Stimulated activated CD8-positive, alpha-beta memory T cell treated with anti-CD3 and anti-CD28 coated beads, Interleukin-12 subunit alpha, Interleukin-12 subunit beta, amount 100 ng/mL, for 4 hours (primary cell): ENCODE measurements at places on chromosomes 4 and X.

GRCh38 chrX:82648062-82648461 lies 860.0 kb upstream of the POU3F4 start:
- DNase-seq = no peak

GRCh38 chrX:69255441-69256290 lies 90.4 kb upstream of the PJA1 start:
- no peak for DNase-seq

- no peak for DNase-seq
These were observed 582.3 kb downstream of the KCNIP4 start for GRCh38 chr4:21366312-21366711.

DNA sequence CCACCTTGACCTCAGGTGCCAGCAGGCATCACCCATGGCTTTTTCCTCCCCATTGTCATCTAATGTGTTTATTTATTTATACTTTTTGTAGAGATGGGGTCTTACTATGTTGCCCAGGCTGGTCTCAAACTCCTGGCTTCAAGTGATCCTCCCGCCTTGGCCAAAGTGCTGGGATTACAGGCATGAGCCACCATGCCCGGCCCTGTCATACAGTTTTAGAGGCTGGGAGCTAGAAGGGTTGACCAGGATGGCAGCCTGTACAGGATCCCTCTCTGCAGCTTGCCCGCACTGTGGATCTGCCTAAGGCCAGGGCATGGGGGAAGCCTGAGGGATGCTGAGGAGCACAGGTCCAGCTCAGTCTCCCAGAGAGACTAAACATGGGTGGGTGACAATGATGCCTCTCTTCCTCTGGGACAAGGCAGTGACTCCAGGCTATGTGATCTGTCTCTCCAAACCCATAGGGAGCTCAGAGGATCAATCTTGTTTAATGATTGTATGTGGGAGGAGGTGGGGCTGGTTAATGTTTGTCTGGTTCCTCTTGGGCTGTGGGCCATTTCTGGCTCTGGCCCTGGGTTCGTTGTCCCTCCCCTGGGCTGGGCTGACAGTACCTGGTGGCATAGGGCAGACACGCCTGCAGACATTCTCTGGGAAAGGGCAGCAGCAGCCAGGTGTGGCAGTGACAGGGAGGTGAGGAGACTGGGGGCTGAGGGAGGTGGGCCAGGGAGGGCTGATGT lies 8.3 kb upstream of the GJB1 start:
- DNase-seq = no peak

GRCh38 chr4:37623125-37623524 lies 63.1 kb downstream of the RELL1 start:
- no peak for DNase-seq

DNA sequence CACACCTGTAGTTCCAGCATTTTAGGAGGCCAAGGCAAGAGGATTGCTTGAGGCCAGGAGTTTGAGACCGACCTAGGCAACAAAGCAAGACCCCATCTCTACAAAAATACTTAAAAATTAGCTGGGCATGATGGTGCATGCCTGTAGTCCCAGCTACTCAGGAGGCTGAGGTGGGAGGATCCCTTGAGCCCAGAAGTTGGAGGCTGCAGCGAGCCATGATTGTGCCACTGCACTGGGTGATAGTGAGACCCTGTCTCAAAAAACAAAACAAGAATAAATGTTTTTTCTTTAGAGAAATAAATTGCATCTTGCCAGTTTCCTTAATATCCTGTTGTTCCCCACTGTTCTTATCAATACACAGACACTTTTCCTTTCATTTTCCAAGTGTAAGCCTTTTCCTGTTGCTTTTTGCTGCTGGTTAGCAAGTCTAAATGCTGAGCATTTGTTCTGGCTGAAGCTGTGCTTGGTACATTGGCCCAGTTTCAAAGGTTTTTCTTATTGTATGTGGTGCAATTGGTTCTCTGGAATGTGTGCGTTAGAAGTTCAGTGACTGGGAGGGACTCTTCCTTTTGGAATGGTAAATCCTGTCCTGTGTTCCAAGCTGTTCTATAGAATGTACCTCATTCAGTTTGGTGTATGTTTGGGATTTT lies 98.2 kb downstream of the AFF1 start:
- no peak for DNase-seq

DNA sequence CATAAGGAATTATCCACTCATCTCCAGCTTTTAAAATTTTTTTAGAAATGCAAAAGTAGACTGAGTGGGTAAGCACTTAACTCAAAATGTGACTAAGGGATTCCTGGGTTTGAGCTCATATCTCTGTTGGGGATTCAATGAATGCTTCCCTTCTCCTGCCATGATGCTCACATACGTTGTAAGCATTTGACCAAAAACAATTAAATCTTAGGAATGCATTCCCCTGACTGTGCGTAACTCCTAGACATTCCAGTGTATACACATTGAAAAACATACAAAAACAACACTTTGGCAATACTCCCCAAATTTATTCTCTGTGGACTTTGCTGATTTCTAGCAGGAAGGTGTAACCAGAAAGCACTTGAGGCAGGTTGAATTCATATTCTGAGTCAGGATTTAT lies 29.8 kb downstream of the SPANXA2 start:
- no peak for DNase-seq

DNA sequence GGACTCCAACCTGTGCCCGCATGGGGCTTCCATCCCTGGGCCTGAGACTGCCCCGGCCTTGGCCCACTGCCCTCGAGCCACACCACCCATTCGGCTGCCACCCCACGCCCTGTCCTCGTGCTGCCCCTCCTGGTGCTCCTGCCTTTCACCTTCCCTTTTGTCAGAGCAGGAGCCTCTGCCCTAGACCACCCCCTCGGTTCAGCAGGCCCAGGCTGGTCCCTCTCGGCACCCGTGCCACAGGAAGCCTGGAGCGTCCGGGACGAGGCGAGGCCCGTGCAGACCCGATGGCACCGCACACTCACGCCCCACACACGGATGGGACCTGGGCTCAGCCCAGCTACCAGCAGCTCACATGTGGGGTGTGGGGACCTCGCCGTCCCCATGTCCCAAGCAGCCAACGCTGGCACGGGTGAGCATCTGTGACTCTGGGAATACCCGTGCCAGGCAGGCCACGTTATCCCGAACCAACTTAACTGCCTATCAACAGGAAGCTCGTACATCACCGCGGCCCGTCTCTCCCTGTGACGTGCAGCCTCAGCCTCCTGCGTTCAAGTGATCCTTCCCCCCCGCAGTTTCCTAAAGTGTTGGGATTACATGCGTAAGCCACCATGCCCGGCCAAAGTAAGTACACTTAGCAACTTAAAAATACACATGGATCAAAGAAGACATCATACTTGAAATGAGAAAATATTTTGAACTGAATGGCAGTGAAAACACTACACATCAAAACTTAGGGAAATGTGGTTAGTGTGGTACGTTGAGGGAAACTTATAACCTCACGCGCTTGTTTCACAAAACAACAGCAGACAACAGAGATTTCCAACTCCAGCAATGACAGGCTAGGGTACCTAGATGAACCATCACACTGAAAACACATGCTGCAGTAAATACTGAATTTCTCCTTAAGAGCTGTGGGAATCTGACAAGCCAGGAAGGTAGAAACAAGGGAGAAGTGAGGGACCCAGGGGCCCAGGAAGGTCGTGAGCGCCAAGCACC lies 29.0 kb downstream of the LRPAP1 start:
- DNase-seq = no peak

DNA sequence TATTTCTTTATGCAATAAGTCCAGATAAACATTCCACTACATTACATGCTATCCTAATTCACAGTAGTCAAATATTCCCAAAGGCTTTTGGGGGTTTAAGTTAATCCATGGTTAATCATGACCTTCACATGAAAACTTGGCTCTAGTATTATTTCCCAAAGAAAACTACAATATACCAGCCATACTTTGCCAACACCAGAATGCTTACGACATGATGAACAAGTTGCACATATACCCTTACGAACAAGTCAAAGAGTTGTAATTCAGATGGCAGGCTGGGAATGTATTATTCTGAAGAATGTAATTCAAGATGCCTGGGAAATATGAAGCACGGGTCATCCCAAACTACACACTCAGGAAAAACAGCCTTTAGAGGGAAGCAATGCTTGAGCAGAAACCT lies 499.6 kb downstream of the PPARGC1A start:
- no peak for DNase-seq

DNA sequence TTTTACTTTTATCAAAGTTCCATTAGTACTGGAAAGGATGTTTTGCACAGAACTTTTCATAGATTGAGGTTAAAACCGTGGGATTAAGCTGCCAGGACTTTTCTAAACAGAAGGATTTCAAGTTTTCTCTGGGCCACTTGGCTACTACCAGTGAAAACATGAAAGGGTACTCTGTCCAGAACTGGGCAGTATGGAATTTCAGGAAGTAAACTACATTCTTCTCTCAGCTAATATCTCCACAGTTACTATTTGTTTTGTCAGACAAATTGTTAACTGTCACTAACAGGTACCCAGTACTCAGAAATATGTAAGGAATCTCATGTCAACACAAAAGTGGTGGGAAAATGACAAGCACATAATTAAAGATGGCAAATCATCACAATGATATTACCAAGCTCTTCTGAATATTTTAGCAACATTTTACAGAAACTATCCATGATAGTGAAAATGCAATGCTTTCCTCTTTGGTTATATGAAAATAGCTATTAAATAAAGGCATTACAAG lies 454.4 kb downstream of the C4orf33 start:
- no peak for DNase-seq

- DNase-seq = no peak
These were observed 127.9 kb upstream of the NHS start for GRCh38 chrX:17247144-17247543.

DNA sequence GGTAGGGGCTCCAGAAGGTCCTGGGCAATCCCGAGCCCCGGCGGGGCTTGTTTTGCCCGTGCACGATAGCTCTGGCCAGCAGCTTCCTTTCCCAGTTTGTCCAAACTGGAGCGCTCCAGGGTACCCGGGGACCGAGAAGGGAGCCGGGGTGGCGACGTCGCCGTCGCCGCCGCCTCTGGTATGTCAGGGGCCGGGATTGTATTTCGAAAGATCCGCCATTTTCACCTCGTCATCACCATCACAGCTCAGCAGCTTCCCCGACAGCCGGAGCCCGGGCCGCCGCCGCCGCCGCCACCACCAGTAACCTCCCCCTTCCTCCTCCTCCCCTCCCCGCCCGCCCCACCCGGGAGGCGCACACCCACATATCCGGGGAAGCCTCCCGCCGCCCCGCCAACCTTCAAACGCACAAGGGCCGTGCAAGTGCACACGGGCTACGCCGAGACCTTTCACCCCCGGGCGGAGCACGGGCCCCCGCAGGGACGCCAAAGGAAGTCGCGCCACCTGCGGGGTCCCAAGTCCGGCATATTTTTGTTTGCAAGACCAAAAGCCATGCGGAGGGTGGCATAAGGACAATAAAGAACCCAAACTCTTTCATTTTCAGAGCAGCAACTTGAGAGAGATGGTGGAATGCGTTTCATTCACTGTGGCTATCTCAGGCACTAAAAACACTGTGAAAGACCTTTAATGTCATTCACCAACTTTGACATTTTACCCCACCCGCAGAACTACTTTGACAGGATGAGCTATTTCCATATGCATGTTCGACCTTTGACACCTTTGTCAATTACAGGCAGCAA lies at the start of gene LIN54:
LIN54 (minus strand) TSS at position 302 of the 797 bp plus-strand sequence. CDS start 25,979 bp downstream, outside the sequence.
- DNase-seq = peak; percentile 72

DNA sequence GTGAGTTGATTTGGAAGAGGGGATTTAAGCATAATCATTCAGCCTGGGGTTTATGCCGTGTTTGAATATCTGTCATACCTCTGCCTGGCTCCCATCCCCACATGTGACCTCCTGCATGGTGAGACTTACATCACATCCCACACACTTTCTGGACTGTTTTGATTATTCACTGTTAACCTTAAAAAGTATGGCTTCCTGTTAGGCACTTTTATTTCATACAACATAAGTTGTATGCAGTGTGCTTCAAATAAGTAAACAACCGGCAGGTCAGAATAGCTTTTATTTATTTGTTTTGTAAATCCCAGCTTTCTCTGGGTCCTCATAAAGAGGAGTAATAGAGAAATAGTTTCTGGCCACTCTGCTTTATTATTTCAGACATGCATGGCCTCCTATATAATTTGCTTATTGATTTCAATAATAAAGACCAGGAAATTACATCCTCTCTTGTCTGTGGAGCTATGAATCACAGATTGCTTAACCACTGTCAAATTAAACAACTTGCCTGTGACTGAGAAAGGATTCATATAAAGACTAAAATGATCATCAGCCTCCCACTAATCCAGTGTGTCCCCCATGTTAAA lies 376.8 kb upstream of the ZFP42 start:
- no peak for DNase-seq

DNA sequence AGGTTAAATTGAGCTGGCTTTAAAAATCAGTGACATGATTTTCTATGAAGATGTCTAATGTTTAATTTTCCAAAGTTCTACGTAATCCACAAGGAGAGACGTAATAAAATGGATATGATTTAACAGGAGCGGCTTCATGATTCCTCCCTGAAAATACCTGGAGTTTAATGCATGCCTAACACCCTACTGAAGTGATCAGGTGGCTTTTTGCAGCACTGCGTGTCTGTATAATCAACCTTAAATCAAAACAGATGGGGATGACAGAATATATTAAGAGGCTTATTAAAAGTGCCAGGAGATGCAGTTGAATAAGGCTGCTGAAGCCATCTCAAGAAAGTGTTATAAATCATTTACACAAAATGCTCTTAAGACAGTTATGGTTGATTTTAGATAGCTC lies 112.4 kb upstream of the TLR3 start:
- DNase-seq = no peak

DNA sequence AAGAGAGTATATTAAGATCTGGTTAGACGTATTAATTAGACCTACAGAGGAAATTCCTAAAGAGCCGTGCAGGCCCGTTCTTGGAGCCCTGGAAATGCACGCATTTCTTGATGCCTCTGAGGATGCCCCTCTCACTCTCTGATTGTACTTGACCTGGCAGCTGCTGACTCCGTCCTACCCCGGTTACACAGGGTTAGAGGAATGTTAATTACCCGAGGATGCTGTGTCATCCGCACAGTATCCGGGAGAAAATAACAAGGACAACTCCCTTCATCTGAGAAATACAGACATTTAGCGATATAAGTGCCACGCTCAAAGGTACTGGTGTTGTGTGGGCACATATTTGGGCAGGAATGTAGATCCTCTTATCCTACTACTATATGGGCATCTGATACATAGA lies 404.6 kb upstream of the FAT1 start:
- no peak for DNase-seq

GRCh38 chr4:149965206-149965605 lies 113.0 kb upstream of the DCLK2 start:
- no peak for DNase-seq
